ENCODE measurements at places on chromosomes 5 and 9.

DNA sequence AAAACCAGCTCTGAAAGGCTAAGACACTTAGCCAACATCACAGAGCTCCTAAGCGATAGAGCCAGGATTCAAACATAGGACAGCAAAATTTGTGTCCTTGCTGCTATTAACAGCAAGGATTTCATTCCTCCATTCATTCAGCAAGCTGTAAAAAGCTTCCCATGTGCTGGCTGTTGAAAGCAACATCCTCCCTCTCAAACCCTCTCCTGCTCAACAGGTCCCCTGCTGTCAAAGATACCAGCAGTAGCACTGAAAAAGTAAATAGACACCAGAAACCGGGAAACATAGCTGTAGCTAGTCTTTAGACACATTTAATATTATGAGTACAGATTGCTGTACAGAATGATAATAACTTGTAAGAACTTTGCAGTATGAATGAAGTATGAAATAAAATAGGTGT lies 52.6 kb upstream of the ADAMTSL1 start:
- no peak for DNase-seq

DNA sequence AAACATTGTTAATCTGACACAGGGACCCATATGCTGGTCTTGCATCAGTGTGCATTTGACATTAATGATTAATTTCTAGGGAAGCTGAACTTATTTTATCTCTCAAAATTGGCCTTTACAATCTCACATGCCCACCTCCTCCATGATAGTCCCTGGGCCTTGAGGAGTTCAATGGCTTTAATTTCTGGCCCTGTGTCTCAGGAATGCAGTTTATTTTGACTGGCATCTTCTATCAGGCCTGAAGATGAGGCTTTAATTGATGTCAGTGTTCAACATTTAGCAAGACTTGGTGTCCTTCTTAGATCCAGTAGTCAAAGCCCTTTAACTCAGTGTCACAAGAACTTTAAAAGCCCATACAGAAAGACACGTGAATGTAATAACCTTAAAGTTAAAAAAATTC lies 10.5 kb upstream of the CLTB start:
- DNase-seq = no peak

GRCh38 chr9:131661568-131662288 lies 78.1 kb downstream of the RAPGEF1 start:
- DNase-seq = no peak

DNA sequence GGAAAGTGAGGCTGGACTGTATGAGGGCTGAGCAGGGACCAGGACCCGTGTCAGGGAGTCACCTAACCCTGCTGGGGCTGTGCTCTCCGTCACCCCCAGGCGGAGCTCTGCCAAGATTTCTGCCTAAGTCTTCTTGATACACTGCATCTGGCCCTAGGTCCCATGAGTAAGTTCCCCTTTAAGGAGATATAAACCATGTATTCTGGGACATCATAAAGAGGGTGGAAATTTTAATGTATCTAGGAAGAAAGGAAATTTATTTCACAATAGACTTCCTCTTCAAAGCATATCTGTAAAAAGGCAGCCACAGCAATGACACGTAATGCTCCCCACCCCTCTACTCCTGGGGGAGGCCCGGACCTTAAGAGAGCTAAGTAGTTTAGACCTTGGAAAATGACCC lies 183.4 kb downstream of the FBXL7 start:
- no peak for DNase-seq

DNA sequence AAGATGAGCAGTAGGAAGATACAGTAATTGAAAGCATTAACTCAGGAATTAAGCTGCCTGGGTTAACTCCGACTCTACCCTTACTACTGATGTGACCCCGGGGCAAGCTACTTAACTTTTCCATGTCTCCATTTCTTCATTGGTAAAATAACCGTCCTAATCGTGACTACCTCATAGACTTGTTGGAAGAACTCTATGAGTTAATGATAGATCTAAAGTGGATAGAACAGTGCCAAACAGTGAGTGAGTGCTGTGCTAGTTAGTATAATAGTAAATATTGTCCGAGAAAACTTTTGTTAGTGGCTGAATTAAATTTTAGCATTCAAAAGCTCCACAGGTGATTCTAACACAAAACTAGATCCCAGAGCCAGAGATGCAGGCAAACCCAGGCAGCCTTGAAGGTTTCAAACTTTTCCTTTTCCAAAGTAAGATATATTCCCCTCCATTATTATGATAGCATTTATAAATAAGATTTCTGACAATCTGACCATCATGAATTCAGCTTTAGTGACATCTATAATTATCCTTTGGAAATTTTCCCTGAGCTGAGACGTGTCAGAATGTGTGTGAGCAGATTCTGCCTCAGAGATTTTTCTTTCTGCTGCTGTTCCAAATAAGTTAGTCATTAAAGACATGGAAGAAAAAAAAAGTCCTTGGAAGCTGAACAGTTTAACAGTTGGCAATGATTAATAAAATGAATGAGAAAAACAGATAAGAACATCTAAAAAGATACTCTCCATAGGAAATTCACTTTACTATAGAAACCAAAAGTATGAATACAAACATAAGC lies 369.5 kb downstream of the PRELID2 start:
- no peak for DNase-seq

- DNase-seq = no peak
Observed at GRCh38 chr9:132923346-132923902, 21.0 kb downstream of the TSC1 start.

DNA sequence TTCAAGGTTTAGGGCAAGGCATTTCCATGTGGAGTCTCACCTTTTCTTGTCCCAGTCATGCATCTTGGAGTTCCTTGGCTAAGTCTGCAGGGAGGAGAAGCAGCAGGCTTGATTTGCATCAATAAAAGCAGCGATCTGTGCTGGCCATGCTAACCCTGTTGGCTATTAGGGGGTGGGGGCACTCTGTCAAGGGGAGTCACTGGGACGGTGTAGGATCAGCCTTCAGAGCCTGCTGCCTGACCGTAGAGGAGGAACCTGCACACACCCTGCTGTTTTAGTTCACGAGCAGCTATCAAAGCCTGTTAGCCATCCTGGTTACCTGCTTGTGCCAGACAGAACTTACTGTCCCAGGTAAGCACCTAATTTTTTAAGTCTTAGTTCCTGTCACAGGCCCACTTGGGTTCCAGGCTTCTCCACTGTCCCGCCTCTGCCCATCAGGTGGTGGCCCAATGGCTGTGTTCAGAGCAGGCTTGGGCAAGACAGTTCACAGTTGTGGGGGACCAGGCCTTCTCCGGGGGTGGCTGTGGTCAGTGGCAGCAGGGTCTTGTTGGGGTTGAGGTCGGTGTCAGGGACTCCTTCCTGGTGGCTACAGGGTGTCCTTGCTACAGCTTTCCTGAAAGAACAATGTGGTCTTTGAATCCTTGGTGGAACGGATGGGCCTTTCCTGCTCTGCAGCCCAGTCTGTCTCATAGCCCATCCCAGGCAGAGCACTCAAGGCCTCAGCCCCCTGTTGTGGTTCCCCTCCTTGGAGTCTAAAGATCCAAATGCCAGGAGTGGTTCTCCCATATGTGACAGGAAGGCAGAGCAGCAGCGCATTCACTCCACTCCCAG lies 43.7 kb downstream of the SECISBP2 start:
- no peak for DNase-seq

GRCh38 chr9:125161284-125161918 lies 18.1 kb upstream of the SCAI start:
- no peak for DNase-seq

DNA sequence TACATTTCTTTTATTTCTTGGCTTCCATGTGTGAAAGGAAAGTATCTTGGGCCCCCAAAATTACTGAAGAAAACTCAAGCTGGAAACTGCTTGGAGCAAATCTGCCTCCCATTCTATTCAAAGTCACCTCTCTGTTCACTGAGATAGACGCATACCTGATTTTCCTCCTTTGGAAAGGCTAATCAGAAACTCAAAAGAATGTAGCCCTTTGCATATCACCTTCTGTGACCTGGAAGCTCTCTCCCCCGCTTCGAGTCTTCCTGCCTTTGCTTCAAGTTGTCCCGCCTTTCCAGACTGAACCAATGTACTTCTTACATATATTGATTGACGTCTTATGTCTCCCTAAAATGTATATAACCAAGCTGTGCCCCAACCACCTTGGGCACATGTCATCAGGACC lies 5.0 kb upstream of the RXFP3 start:
- no peak for DNase-seq

GRCh38 chr9:87387351-87388011 lies 110.2 kb upstream of the DAPK1 start:
- DNase-seq = no peak

DNA sequence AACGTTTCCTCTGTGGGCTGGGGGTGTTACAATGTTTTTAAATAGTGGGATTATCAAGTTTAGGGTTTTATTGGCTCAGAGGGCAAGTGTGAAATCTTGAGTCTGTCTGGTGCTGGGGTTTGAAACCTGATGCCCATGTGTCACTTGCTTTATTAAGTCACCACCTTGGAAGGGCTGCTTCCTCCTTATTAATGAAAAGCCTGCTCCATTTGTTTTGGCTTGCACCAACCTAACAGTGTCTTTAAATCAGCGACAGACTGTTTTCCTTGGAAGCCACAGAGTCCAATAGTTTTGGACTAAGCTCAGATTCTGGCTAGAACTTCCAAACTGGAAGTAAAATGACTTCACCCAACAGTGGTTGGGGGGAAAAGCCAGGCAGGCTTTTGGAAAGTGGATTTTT lies 10.7 kb upstream of the PALM2AKAP2 start:
- no peak for DNase-seq

- no peak for DNase-seq
Observed at GRCh38 chr9:135043345-135043744, 44.1 kb upstream of the OLFM1 start.

DNA sequence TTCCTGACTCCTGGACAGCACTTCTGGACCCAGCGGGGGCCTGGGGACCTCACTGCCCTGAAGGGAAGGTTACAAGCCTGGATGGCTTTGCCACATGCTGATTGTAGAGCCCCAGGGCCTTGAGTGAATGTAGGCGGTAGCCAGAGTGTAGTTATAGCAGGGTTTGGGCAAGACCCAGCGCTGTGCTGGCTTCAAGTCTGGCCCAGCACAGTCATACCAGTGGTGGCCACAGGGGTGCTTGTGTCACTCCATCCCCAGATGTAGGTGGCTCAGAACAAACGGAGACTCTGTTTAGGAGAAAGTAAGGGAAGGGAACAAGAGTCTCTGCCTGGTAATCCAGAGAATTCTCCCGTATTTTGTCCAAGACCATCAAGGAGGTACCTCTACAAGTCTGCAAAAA lies 84.6 kb downstream of the STARD4 start:
- no peak for DNase-seq

DNA sequence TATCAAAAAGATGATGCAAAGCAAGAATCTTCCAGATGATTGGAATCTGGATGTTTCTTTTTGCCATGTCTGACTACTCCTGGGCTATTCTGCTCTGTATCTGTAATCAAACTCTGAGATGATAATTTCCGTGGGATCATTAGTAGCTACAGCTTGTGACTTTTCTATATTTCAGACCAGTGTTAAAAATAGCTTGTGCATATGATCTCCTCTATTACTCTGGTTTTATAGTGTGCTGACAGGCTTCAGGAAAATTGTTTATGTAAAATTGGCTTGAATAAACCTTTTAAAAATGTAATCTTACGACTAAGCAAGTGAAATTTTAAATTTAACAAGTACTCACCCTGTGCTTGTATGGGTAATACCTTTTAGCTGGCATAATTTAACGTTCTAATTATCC lies 40.4 kb downstream of the NAA35 start:
- DNase-seq = no peak

- DNase-seq = no peak
Observed at GRCh38 chr9:76456202-76456926, 2.6 kb upstream of the GCNT1 start.

DNA sequence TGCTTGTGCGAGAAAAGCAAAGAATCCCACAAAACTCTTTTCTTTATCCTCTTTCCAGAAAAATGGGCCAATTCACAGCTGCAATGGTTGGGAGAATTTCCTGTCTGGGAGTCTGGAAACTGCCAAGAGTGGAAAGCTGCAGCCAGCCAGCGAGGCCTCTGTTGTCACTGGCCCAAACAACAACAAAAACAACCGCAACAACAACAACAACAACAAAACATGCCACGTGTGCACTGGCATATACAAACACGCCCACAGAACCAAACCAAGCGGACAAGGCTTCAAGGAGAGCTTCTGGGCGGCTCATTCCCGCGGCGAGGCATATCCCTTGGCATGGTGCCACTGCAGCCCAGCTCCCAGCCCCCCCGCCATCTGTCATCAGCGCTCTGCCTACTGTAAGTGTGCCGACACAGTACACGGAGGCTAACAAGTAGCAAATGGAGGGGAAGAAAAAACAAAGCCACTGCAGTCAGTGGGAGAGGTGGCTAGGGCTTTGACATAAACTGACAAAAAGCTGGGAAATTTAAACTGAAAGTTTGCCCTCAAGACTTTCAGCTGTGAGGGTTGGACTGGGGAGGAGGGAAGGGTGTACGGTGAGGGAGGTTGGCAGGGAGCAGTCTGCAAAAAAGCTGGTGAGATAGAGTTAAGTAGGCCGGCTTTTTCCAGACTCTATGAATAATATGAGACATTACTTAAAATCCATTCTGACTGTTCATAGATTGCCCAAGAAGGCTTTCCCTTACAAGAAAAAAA lies 165.0 kb upstream of the ZNF462 start:
- DNase-seq = no peak

GRCh38 chr5:102719886-102720285 lies 35.2 kb upstream of the PAM start:
- no peak for DNase-seq

DNA sequence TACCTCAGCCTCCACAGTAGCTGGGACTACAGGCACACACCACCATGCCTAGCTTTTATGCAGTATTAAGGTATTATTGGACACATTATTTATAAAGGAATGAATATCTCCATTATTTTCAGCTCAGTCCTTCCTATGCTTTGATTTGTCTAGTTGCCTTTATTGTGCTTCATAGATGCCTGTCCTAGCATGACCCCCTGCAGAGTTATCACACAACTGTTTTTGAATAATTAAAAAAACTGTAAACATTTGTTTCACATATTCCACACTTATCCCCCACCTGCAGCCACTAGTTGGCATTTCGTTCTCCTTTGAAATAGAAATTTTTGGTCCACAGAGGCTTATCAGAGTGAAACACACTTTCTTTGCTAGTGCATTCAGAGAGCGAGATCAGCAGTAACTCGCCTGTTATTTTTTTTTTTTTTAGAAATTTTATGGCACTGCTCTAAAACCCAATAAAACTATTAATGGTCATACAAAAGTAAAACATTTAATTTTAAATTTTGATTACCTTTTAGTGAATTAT lies 151.8 kb upstream of the RASA1 start:
- no peak for DNase-seq

- no peak for DNase-seq
Observed at GRCh38 chr9:87867391-87867790, 15.3 kb upstream of the SPATA31E1 start.

DNA sequence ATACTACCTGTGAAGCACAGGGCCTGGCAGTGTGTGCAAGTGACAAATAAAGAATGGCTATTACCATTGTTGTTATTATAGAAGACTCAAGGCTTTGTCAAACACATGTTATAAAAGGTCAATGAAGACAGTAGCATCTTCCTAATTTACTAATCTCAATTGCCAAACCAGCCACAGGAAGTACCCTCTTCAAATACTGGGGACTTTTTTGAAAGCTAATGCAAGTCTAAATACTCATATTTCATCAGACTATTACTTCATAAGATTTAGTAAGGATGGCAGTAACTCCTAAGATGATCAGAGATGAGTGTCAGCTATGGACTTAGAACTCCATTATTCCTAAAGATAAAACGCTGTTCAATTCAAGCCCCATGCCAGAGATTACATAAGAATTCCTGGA lies 43.0 kb downstream of the GNAQ start:
- no peak for DNase-seq
